Renal pelvis (tissue), 12 donors: ENCODE measurements at places on chromosomes 1 and 21.

GRCh38 chr21:15754640-15755039, 24.9 kb downstream of the USP25 start:
- no peak for DNase-seq

DNA sequence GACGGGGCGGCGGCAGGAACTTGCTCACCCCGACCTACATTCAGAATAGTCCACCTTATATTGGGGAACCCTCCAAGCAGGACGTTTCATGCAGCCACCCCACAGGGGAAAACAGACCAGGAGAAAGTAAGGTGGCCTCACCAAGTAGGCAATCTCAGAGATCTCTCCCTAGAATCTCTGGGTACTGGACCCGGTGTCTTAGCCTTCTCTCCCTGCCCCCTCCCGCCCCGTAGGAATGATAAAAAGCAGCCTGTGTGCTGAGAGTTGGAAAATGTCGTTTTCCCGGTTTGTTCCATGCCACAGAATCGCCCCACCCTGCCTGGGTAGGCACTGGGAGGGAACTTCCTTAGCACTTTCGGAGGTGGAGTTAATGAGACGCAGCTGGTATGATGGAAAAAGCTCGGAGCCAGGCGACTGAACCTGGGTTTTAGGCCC, 789 bp upstream of the PTPN14 start:
- peak; percentile 91 for DNase-seq

DNA sequence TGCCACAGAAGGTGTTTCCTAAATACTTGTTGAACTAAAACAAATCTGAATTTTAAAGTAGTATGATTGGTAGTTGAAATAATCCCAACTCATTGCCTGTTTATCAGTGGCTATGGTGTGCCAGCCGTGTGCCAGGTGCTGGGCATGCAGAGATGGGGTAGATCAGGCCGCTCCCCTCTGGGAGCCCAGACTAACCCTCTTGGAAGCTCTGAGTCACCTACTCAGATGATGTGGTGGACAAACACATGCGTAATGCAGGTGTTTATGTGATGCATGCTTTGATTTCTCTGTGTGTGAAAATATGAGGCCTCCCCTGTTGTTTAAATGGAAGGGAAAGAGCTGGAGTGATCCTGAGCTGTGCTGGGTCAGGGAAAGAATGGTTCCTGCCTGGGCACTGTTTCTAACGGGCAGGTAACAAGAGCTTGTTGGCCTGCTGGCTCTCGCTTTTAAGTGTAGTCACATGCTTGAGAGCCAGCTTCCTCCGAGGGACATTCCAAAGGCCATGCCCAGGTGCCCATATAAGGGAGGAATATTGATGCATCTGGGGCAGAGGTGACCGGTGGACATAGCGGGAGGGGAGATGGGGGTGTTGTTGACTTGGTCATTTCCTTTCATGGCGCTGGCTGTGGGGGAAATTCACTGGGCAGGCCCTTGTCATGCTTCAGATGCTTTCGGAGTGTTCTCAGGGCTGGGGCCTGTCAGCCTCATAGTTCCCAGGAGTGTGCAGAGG, 10.2 kb downstream of the MFN2 start:
- DNase-seq = no peak

DNA sequence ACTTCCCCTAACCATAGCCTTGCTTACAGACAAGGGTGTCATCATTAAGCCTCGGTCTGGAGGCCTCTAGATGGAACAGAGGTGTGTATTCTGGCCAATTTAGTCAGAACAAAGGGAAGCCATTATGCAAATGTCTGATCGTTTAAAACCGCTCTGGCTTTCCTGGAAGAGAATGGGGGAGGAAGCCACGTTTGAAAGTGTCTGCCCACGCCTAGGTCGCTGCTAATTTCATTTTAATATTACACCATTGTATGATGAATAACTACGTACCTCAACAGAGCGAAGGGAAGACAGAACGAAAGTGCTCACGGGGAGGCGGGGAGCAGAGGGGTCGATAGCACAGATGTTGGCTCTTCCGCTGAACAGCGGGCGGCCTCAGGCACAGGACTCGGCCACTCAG, 41.1 kb upstream of the CSF3R start:
- no peak for DNase-seq

DNA sequence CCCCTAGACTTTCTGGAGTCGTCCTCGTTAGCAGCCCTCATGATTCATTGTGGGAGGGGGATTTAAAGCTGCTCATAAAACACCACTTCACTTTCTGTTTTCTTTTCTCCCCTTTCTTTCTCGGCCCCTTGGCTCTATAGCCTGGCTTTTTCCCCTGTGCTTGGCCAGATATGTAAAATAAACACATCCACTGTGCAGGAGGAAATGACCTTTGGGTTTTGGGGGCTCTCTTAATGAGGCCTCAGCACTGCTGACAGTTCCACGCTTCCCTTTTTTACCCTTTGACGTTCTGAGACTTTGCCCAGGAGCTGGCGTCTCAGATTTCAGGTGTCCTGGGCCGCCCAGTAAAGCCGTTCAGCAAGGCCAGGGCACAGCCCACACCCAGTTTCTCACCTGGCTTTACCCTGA, 65.7 kb downstream of the RUNX3 start:
- DNase-seq = peak; percentile 75

- DNase-seq = no peak
Observed at GRCh38 chr21:45056917-45057560, 17.3 kb upstream of the ADARB1 start.

DNA sequence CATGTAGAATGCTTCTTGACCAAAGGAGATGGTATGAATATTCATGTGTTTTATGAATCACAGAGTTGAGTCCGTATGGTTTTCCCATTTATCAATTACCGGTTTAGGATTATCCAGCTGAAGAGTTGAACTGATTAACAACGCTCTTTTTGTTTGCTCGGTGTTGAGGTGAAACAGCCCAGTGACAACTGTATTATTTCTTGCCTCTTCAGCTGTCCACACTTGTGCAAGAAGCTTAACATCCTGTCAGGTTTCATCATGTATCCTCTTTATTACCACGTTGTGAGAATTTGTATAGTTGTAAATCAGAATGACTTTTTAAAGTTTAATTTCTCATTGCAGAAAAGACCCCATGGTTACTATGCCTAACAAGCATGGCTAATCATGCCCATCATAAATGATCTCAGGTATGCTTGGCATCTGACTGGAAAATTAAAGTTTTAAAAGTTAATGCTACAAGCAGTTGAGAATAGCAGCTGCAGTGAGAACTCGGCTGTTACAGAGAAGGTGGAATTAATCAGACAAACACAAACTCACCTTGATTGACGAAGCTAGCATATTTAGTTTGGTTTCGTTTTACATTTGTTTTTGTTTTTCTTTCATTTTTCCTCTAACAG, 563.2 kb upstream of the ADGRL2 start:
- DNase-seq = peak; percentile 27

GRCh38 chr1:86833461-86834215, 80.3 kb downstream of the SELENOF start:
- DNase-seq = peak; percentile 80

DNA sequence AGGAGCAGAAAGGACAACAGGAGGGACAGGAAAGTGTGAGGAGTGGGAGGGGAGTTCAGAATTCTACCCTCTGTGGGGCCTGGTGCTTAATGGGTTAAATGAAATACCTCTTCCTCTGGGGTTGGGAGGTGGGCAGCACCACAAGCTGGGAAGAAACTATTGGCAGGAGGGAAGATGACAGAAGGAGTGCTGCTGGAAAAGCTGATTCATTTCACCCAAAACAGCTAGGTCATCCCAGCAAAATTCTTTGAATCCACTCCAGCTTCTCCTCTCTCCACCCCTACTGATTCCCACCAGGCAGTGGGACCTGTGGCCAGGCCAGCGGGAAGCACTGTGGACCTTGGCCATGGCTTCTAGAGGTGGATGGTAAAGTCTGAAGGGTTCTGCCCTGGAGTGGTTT, 12.8 kb downstream of the BCAN start:
- DNase-seq = no peak

GRCh38 chr1:47505267-47505666, 67.4 kb downstream of the FOXD2 start:
- no peak for DNase-seq

DNA sequence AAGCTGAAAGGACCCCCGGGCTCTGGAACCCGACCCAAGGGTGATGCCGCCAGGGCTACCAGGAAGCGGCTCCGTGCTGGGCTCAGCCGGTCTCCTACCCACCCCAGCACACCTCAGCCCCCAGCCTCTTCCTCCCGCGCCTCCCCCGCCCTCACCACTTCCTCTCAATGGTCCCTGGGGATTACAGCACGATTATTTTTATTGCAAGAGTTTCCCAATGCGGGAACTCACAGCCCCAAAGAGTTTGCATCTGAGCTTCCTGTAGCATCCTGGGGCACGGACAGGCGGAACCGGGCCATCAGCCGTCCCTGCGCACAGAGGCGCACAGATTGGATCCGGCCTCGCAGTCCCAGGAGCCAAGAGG, 8.7 kb upstream of the SLX9 start:
- DNase-seq = no peak

- no peak for DNase-seq
Observed at GRCh38 chr21:38355353-38355752, 98.6 kb downstream of the KCNJ15 start.

DNA sequence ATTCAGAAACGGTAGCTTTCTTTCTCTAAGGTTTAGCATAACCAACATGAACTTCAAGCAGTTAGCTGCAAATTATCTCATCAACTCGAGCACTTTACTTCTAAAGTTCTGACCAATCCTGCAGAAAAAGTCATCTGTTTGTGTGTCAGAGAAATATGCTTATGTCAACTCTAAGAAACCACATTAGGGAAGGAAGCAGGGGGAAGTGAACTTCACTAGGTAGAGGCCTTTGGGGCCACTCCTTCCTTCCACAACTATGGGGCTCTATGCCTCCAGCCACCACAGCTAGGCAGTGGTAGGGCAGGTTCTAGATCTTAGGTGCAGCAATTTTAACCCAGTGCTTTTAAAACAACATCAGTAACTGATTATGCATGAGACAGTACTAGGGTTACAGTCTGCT, 375.9 kb downstream of the DSCAM start:
- DNase-seq = no peak

DNA sequence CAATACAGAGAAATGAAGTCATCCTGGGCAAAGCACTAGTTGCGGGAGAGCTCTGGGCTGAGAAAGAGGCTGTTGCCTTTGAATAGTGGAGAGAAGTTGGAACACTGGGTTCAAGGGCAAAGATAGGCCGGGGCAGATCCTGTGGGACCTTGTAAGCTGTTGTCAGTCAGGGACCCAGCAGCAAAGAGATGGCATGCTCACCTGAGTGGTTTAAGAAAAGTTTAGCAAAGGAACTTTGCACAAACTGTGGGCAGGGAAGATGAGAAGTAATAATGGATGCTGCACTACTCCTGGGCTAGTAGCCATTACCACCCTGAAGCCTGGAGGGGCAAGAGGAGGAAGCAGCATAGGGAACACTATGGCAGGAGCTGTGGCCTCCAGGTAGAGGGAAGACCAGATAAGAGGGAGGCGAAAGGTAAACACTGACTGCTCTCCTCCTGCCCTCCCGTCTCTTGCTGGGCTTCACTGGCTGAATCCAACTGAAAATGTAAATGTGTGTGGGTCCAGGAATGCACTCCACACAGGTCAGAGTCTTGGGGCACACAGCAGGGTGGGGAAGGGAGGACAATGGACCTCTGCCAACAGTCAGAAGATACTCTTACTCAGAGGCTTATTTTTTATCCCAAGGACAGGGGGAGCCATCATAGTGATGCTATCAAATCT, 129.2 kb downstream of the PLPP3 start:
- no peak for DNase-seq

- no peak for DNase-seq
Observed at GRCh38 chr1:14345946-14346550, 252.4 kb upstream of the KAZN start.

DNA sequence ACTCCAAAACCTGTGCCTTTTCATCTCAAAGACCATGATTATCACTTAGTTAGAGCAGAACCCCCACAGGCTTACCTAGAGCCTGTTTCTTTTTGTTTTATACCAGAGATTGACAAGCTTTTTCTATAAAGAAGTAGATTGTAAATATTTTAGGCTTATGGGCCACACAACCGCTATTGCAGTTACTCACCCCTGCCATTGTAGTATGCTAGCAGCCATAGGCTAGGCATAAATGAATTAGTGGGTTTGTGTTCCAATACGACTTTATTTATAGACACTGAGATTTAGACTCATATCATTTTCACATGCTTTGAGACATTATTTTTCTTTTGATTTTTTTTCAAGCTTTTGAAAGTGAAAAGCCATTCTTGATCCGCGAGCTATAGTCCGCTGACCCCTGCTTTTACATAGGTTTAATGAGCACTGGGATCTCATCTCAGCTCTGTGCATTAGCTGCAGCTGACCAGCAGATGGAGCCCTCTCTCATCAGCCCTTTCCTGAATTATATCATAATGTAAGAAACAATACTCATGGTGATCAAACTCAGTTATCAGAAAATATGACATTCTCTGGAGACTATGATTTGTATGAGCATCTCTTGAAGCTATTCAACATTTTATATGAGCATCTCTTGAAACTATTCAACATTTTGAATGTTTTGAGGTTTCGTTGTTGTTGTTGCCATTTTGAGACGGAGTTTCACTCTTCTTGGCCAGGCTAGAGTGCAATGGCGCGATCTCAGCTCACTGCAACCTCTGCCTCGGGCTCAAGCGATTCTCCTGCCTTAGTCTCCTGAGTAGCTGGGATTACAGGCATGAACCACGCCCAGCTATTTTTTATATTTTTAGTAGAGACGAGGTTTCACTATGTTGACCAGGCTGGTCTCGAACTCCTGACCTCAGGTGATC, 111.9 kb upstream of the L1TD1 start:
- no peak for DNase-seq

DNA sequence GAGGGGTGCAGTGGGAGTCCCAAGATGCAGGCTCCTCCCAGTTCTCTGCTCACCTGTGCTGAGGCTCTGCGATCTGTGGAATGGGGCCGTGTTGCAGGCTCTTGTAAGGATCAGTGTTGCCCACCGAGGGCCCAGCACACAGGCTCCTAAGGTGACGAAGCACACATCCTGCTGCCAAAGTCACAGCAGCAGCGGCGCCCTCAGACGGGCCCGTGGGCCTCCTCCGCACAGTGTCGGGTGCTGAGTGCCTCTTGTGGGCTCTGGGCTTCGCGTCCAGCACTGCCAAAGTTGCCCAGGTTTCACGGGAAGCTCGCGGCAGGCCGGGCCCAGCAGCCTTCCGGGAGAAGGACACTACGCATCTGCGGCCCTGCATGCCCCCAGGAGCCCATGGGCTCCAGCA, 72.1 kb upstream of the ABCG1 start:
- DNase-seq = no peak

- DNase-seq = peak; percentile 20
Observed at GRCh38 chr1:1470626-1471388, 758 bp upstream of the ATAD3B start.
